Stomach (tissue), 19 donors: ENCODE measurements at places on chromosomes 2 and 18.

GRCh38 chr2:219168526-219168925, 1.3 kb downstream of the SLC23A3 start:
- DNase-seq = no peak

- no peak for DNase-seq
These were observed 262.1 kb downstream of the CPS1 start for GRCh38 chr2:210818473-210818872.

GRCh38 chr2:17981936-17982335, 103.5 kb downstream of the KCNS3 start:
- DNase-seq = no peak

- no peak for DNase-seq
These were observed 751.2 kb upstream of the NRXN1 start for GRCh38 chr2:51782921-51783765.

GRCh38 chr2:165833156-165833555, 39.1 kb upstream of the GALNT3 start:
- no peak for DNase-seq

DNA sequence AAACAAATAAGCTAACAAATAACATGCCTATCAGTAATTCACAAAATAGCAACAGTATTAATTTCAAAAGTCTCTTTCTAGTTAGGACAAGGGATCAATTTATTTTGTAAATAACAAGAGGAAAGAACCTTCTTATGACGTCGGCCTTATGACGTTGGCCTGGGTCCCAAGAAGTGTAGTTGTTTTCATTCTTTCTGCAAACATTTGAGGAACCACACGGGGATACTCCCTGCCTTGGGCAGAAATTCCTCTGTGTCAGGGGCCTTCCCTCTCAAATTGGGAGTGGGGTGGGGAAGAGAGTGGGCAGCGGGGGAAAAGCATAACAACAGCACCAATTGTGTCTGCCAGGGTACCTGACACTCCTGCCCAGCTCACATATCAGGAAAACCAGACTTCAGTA, 1.3 kb downstream of the CCDC68 start:
- peak; percentile 76 for DNase-seq

- DNase-seq = peak; percentile 46
These were observed 90.6 kb downstream of the KCTD1 start for GRCh38 chr18:26457611-26458353.

DNA sequence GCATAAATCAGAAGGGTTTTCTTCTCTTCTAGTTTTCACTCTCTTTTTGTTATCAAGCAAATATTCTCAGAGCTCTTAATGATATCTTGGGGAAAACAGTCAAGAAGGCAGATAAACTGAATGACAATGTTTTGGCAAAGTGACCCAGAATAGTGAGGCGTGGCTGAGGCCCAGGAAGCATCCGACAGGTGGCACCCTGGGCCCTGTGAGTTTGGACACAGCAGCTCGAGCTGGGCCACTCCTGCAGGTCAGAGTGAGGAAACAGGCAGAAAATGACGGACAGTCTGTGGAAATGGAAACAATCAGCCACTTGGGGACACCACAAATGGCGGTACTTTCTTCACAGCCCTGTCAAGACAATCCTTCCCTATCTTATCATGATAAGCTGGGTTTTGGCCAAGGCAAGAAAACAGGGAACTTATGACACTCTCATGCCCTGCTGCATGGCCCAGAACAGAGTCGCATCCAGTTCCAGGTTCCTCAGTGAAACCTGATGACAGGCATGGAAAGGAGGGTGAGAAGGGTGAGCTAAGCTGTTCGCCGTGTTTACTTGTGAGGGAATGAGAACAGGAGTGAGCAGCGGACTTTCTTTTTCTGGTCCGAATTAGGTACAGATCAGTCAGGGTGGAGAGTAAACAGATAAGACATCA, 32.1 kb downstream of the MRPL44 start:
- peak; percentile 67 for DNase-seq

DNA sequence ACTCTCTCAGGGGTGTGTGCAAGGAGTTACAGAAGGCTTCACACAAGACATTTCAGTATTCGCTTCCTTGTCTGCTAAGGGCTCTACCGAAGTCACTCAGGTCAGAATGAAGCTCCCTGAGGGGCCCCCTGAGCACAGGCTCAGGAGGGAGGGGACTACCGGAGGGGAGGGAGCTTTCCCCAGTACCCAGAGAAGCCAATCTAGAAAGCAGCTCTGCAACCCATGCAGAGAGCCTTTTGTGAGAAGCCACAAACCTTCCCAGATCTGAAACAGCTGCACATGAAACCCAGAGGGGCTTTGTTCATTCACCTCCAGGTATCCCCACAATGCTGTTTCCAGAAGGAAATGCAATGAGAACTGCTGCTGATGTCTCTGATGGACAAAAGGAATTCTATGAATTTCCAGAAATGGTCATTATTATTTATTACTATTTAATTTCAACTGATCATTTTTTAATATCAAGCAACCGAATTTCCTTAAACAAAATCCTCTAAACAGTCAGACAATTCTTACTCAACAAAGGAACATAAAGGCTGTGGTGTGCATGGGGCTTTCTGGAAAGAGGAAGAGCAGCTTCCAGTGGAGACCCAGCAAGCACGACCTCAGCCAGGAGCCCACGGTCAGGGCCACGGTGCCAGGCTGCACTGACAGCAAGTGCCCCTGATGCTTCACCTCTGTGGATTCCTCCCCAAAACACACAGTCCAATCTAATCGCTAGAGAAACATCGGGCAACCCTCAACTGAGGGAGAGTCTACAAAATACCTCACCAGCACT, 42.0 kb downstream of the NDUFA10 start:
- DNase-seq = no peak

- DNase-seq = no peak
These were observed 134.4 kb upstream of the KLHL14 start for GRCh38 chr18:32907311-32907585.

GRCh38 chr2:31199206-31199605, 18.1 kb downstream of the CAPN14 start:
- no peak for DNase-seq

GRCh38 chr2:58347810-58348209, 106.7 kb upstream of the FANCL start:
- DNase-seq = no peak

DNA sequence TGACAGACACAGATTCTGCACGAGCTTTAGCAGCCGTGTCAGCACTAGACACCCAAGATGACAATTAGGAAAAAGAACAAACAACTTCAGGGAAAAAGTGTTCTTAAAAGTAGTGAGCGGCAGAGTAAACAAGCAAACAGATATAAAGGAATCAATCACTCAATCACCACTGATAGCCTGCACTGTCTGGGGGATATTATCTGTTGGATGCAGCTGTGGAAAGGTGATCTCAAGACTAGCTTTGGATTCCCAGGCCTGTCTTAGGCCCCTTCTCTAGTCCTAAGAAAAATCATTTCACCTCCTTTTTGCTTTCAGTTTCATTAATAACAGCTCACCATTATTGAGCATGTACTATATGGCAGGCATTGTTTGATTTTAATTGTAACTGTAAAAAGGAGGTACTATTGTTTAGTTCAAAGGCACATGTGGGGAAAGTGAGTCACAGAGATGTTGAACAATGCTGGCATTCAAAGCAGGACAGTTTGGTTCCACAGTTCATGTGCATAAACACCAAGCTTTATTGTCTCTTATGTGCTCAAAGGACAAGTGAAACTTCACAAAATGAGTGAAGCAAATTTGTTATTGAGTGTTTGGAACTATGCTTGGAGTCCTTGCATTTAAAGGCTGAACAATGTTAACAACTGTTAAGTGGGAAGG, 147.3 kb upstream of the TCF4 start:
- no peak for DNase-seq

GRCh38 chr2:238717084-238717483, 130.8 kb upstream of the TWIST2 start:
- DNase-seq = no peak

GRCh38 chr2:46487667-46488335, 8.4 kb downstream of the TMEM247 start:
- no peak for DNase-seq

DNA sequence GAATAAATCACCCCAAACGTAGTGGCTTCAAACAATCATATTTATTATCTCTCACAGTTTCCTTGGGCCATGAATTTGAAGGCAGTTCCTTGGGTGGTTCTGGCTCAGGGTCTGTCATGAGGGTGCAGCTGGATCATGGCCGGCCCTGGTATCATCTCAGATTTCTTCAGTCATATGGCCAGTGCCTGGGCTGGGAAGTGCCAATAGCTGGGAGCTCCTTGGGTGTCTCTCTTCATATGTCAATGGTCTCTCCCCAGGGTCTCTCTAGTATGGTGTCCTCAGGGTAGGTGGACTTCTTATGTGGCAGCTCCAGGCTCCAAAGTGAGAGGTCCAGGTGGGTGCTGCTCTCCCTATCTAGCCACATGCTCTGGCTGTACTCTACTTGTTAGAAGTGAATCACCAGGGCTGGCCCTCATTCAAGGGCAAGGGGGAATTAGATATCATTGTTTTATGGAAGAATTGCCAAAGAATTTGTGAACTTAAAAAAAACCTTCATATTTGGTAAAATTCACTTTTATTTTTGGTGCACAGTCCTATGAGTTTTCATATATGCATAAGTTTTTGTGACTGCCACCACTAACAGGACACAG, 15.4 kb downstream of the FHOD3 start:
- DNase-seq = no peak

- no peak for DNase-seq
These were observed 209.7 kb upstream of the COPS8 start for GRCh38 chr2:236875906-236876505.

- DNase-seq = no peak
These were observed 21.1 kb downstream of the INPP5D start for GRCh38 chr2:233081232-233081730.

DNA sequence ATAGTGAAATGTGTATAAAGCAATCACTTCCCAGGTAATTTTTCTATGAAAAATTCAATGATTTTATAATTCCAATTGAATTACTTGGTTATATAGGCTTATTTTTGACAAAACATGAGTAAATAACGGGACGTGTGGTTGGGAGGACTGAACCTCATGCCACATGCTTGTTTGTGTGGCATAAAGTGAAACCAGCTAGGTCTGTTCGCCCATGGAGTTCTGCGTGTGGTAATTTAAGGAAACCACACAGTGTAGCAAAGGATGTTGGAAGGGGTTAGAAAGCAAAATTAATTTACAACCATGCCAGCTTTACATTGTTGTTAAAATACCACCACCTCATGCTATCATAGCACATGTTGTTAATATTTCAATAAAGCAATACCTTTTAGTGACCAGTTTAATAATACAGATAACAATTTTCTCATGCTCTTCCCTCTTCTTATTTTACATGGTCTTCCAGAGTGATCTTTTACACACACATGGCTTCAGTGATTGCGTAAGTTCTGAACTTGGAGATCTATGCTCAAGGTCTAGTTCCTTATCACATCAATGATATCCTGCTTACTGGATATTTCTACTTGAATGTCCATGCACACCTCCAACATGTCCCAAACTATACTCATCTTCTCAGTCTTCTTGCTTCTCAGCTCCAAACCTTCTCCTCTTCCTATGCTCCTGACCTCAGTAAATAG, 156.4 kb upstream of the ITGA4 start:
- DNase-seq = peak; percentile 47

DNA sequence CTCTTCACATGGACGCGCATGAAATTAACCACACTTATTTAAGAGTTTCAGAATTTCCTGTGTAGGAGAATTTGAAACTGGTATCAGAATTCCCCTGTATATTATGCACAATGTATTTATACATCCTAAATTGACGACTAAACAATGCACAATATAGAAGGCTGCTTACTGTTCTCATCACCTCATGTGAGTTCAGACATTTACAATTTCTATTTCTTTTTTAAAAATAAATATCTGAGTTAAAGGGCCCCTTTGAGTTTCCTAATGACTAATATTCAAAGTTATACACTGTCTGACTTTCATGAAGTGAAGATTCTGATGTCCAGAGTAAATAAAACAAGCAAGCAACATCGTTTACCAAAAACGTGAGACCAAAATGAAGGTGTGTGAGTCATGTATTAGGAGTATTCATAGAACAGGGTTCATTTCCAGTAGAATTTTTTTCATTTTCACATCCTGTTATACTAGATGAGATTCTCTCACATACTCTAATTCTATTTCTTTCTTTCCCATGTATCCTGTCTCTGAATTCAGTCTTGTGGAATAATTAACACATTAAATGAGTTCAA, 406.2 kb downstream of the NUP35 start:
- DNase-seq = no peak

- DNase-seq = no peak
These were observed 620.2 kb downstream of the KCNJ3 start for GRCh38 chr2:155318710-155319109.

GRCh38 chr2:66264354-66264753, 170.6 kb upstream of the MEIS1 start:
- DNase-seq = no peak

DNA sequence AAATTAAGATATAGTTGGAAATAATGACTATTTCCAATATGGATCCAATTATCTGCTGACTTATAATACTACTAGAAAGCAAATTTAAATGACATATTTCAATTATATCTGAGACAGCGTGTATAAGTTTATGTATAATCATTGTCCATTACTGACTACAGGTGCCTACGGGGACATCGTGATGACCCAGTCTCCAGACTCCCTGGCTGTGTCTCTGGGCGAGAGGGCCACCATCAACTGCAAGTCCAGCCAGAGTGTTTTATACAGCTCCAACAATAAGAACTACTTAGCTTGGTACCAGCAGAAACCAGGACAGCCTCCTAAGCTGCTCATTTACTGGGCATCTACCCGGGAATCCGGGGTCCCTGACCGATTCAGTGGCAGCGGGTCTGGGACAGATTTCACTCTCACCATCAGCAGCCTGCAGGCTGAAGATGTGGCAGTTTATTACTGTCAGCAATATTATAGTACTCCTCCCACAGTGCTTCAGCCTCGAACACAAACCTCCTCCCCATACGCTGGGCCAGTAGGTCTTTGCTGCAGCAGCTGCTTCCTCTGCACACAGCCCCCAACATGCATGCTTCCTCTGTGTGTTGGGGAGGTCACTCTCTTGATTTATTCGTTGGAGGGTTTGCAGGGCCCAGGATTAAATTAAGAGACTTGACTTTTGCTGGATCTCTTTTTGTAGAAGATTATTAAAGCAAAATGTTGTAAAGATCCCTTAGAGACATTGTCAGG, 194.4 kb downstream of the RPIA start:
- no peak for DNase-seq

DNA sequence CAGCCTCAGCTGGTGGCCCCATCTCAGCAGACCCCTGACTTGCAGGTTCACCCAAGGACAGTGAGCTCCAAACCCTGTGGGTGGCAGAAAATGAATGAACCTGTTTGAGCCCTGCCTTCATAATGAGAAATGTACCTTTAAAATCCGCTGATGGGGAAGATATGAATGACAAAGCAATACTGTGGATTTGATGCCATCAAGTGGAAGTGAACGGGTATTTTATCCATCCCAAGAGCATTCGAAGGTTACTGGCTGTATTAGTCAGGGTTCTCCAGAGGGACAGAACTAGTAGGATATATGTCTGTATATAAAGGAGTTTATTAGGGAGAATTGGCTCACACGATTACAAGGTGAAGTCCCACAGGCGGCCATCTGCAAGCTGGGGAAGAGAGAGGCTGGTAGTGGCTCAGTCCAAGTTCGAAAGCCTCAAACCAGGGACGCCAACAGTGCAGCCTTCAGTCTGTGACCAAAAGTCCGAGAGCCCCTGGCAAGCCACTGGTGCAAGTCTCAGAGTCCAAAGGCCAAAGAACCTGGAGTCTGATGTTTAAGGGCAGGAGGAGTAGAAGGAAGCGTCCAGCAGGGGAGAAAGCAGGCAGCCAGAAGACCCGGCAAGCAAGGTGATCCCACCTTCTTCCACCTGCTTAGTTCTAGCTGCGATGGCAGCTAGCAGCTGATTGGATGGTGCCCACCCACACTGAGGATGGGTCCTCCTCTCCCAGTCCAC, 32.1 kb downstream of the TOGARAM2 start:
- no peak for DNase-seq

GRCh38 chr2:113965644-113966043, 75.8 kb downstream of the ACTR3 start:
- DNase-seq = peak; percentile 65

GRCh38 chr18:74513883-74514205, 17.7 kb downstream of the CNDP2 start:
- DNase-seq = peak; percentile 22
